ENCODE measurements at places on chromosomes 11 and 22.

GRCh38 chr11:126034039-126034932 lies 28.4 kb downstream of the CDON start:
- no peak for DNase-seq

GRCh38 chr11:29996016-29996415 lies 20.8 kb downstream of the KCNA4 start:
- DNase-seq = no peak

DNA sequence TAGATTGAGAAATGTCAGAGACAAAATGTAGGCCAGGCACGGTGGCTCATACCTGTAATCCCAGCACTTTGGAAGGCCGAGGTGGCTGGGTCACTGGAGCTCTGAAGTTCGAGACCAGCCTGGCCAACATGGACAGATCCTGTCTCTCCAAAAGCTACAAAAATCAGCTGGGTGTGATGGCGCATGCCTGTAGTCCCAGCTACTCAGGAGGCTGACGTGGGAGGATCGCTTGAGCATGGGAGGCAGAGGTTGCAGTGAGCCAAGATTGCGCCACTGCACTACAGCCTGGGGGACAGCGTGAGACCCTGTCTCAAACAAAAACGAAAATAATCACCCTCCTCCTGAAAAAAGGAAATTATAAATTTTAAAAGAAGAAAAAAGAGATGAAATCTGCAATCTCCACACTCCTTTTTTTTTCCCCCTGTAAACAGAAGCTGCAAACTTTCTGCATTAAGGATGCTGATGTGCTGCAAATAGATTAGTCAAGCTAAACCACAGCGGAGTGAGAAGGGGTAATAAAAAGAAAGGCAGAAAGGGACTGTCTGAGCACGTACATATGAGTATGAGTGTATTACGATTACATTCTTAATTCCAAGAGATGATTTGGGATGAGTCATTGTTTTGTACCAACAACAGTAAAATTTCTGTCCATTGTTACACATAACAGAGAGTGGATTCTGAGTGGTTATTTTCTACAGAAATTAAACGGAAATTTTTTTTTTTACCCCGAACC lies 87.3 kb downstream of the SIK3 start:
- no peak for DNase-seq

DNA sequence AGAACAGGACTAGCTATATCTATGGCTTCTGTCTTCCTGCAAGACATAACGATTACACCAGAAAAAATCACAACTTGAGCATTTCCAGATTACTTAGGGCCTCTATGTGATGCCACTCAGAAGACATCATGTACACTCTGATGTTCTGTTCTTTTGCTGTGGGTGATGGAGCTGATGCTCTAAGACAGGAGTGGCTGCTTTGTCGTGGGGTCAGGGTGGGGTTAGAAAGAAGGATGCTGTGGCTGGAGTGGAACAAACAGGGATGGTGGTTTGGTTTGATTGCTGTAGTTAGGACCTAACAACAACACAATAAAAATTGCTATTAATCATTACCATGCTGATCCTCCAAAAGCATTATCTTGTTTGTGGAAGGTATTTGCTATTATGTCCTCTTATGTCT lies 120.3 kb upstream of the ARHGAP20 start:
- no peak for DNase-seq
